ENCODE measurements at places on chromosomes 3 and 15.
A peak's percentile ranks its signal among the peaks of the same experiment; 100 is the strongest.

DNA sequence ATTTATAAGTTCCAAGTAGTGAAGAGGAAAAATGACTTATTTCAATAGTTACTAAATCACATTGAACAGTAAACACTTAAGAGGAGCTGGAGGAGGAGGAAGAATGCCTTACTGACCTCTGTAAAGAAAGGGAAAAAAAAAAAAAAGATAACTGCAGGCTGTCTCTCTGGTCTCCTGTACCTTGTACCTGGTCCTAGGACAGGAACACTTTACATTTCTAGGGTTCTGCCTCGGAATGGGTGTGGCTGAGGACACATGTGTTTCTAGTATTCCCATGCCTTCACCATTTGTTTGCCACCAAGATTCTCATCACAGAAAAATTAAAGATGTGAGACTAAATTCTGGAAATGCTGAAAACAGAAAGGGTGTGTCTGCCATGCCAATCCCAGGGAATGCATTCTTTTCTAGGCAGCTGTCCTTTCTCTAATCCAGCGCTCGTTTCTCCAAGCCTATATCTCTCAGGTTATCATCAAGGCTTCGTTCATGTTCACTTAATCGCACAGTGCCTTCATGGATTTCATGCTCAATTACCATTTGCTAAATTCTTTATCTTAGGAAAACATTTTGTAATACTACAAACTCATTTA, 1208.3 kb downstream of the OTOL1 start:
- no peak for DNase-seq

- no peak for DNase-seq
Measured at GRCh38 chr3:192128922-192129321, 598.4 kb downstream of the FGF12 start.

DNA sequence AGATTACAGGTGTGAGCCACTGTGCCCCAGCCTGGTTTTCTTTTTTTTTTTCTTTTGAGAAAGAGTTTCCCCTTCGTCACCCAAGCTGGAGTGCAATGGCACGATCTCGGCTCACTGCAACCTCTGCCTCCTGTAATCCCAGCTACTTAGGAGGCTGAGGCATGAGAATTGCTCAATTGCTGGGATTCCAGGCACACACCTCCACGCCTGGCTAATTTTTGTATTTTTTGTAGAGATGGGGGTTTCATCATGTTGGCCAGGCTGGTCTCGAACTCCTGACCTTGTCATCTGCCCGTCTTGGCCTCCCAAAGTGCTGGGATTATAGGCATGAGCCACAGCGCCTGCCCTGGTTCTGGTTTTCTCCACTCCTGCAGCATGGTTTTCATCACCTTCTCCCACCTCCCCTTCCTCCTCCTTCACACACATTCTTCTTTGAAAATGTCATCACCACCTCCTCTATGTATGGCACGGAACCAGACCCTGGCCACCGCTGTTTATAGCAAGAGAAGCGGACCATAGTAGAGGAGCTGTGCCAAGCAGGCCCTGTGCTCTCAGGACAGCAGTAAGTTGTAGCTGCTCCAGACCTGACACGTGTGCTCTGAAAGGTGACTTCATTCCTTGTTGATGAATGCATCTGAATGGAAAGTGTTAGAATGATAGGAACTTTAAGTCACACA, 14.6 kb upstream of the AHSG start:
- DNase-seq: no peak

DNA sequence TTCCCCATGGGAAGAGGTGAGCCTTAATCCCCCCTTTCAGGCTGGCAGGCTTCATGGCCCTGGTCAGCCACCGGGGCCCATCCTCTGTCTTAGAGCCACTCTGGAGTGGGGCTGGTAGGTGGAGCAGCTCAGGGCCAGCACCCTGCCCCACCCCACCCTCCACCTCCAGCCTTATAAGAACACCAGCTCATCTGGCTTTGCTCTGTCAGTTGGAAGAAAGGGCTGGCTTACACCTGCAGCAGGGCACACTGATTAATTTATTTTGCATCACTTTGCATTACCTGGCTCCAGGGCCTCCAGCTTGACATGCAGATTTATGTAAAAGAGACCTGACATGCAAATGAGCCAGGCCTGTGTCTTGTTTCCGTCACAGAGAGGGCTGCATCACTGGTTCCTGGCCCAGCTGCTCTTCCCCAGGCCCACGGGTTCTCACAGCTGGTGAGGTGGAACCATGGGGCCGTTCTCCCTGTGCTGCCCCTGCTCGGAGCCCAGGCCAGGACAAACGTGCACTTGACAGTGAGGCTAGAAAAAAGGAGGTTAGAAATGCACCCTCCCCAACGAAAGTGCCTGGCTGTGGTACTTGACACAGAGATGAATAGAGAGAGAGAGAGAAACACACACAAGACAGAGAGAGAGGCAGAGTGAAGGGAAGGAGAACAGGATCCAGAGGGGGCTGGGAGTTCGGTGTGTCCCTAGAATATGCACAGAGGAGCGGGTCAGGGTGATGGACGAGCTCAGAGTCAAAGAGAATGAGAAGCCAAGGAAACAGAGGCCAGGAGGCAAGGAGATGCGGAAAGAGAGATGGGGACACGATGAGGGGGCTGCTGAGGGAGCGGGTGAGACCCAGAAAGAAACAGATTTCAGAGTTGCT, 44.5 kb upstream of the MAGEF1 start:
- DNase-seq: no peak

DNA sequence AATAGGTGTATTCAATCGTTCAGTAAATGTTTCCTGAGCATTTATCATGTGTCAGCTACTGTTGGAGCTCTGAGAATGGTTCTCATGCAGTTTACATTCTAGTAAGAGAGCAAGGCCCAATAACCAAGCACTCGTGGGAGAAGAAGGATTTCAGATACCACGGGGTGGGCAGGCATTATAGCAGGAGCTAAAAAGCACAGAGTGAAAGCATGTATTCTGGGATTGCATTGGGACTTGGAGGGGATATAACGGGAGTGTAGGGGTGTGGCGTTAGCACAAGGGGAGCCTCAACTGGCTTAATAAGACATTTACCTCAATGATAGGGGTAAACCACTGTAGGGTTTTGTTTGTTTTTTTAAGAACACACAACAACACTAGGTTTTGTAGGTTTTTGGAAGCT, 1.6 kb upstream of the SIAH2 start:
- no peak for DNase-seq

GRCh38 chr3:53570081-53570480, 75.7 kb downstream of the CACNA1D start:
- DNase-seq: no peak

GRCh38 chr15:101391431-101391830, 96.4 kb upstream of the SNRPA1 start:
- no peak for DNase-seq

DNA sequence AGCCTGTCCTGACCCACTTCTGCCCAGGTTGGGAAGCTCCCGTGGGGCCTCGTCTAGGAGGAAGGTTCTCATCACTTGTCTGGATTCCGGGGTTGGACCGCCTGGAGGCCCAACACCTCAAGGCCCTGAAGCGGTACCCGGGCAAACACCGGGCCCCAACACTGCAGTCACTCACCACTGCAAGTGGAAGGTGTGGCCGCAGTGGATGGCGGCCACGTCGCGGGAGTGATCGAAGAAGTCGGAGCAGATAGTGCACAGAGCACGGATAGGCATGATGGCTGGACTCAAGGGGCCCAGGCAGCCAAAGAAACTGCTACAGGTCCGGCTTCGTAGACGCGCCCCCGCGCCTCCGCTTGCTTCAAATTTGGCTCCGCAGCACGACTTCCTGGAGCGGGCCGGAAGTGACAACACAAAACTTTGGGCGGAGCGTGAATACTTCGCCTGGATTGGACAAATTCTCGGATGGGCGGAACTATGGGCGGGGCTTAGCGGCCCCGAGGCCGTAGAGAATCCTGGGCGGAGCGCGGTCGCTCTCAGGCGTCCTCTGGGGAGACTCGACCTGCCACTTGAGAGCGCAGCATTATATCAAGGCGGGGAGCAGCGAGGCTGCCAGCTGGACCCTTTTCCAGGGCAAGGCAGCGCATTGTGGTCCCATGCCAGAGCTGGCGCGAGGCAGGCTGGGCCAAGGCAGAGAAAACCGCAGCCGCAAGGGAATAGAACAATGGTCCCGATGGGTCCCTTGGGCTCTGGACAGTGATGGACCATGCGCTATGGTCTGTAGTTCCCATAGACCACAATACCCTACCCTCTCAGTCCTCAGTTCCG, at the start of gene TRAIP:
Gene TRAIP (minus strand): TSS at position 384 of the 825 bp plus-strand sequence. CDS start 111 bp downstream, at position 273.
- peak; percentile 87 for DNase-seq

- DNase-seq: no peak
Measured at GRCh38 chr3:3015185-3016089, 94.7 kb downstream of the IL5RA start.

DNA sequence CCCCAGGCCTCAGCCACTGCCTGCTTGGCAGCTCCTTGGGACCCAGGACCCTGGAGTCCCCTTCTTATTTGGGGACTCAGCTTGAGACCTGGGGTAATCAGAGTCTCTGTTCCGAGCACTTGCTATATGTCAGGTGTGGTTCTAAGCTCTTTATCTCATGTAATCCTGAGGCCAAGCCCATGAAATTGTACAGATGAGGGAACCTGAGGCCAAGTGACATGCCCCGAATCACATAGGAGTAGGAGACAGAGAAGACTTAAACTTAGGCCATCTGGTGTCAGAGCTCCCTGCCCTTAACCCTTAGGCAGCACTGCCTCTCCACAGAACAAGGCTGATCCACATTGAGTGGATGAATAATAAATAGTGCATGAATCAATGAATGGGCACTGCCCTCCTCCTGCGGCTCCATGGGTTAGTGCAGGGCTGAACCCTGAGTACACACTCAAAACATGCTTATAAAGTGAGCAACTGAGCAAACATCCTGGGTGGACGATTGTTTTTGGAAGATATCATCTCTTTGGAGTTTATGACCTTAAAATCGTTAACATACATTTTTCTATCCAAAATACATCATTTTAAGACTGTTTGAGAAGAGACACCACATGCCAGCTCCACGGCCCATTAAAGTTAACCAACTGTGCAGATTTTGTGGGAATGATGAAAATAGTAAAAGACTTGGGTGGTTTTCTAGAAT, 33.2 kb upstream of the IQSEC1 start:
- no peak for DNase-seq

DNA sequence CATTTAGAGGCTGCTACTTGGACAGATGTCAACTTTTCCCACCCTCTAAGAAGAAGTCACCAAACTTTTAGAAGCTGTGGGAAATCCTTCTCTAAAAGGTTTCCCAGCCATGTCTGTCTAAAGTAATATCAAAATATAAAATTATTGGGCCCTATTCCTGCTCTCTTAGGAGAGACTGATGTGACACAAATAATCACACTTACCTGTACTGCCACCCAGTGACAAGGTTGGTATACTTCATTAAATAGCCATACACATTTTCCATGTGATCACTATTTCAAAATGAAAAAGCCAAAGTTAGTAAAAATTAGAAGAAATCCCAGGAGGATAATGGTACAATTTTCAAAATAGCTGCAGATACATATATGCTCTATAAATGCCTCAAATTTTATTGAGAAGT, 12.6 kb downstream of the OSBPL11 start:
- no peak for DNase-seq

GRCh38 chr15:67063689-67064606, 1.5 kb upstream of the SMAD3 start:
- DNase-seq: no peak

DNA sequence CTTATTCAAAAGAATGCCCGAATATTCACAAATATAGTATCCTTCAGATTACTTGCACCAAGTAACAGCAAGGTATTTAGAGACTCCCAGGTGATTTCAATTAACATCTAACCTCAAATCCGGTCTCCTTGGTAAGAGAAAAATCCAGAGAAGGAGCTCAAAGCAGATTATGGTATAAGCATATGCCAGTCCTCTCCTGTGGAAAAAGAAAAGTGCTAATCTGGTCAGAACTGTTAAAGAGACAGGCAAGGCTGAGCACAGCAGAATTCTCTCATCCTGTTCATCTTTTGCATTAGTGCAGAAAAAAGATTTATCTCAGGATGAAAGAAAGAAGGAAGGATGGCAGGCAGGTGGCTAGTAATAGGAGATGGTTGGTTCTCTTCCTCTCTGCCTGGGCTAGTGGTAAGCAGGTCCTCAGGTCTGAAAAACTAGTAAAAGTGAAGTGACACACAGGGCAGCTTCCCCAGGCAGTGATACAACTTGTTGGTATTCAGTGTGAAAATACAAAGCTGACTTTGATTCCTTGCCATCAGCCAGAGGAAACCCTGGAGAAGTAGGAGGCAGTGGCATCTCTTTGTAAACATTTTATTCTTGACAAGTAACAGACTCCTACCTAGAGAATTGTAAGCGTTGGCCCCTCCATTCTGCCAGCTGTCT, 14.2 kb downstream of the ATXN7 start:
- DNase-seq: no peak

- DNase-seq: no peak
Measured at GRCh38 chr3:89232155-89232554, 124.7 kb downstream of the EPHA3 start.

DNA sequence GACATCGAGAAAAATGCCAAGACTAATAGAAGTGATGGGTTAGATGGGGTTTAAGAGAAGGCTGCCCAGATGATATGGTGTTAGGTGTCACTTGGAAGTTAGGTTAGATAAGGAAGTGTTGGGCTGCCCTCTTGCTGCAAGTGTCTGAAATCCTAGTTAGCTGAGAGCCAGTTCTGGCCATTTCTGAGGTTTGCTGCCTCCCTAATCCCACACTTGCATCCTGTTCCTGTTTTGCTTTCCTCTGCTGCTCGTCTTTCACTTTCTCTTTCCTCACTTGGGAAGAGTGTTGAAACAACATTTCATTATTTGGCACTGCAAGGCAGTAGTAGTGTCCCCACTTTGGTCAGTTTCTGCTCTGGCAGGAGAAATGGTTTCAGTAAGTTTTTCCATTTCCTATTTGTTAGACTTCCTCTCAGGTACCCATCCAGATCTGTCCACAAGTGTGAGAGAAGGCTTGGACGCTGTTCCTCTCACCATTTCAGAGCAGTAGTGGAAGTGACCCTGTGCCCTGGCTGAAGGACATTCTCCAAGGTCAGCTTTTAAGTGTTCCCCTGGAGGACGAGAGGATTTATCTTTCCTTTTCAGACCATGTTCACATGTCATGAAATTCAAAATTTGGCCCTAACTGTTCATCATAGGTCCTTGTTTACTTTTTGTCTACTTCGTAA, 93.3 kb downstream of the ADAMTSL3 start:
- DNase-seq: no peak

GRCh38 chr15:56774356-56774755, 41.0 kb upstream of the ZNF280D start:
- no peak for DNase-seq

GRCh38 chr3:63980019-63980418, 43.3 kb downstream of the PSMD6 start:
- DNase-seq: no peak

DNA sequence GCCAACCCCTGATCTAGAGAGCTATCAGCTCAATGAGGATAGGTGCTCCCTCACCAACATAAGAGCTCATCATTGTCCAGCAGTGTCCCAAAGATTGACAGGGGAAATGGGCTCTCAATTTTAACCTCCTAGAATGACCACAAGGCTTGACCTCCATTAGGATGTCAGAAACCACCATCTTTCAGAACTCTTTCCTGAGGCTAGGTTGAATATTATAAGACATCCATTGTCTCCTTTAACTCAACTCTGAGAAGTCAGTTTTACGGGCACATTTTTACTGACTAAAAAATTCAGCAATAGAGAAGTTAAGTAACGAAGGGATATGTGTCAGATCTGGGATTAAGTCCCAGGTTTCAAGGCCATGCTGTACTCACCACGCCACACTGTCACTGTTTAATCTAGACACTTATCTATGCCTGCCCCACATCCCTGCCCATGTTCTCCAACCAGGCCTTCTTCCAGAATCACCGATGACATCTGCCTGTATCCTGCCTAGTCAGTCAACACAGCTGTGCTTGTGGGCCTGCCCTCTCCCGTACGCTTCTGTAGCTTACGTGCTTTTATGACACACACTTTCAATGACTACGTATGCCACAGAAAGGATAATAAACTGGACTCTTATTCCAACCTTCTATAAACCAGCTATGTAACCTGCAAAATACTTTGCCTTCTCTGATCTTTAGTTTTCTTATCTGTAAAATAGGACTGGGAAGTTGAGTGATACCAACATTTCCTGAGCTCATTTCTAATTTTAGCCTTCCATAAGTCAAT, 17.1 kb upstream of the MUC13 start:
- DNase-seq: no peak
